ENCODE measurements at places on chromosomes 12 and 14.
A peak's percentile ranks its signal among the peaks of the same experiment; 100 is the strongest.

- no peak for DNase-seq
Measured at GRCh38 chr14:73634011-73634833, 10.6 kb upstream of the DNAL1 start.

GRCh38 chr12:21649034-21649433, 8.6 kb downstream of the LDHB start:
- DNase-seq, result no peak

DNA sequence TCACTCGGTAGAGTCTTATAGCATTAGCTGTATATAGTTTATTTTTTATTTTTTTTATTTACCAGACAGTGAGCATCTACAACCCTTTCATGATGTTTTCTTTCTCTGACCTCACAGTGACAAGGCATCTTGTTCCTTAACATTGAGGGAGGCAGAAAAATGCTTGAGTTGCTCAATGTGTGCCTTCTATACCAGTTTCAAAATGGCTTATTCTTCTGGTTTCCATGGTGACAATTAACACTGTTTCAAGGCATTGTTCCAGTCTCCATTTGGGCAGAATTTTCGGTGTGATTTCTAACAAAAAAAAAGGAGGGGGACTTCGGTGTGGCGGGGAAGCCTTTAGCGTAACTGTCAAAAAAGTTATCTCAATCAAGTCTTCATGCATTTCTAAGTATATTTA, 209.7 kb upstream of the NPAS3 start:
- DNase-seq, result no peak

GRCh38 chr14:22980672-22981089, 1.7 kb downstream of the AJUBA start:
- peak; percentile 88 for DNase-seq

GRCh38 chr14:26531894-26532293, 65.9 kb downstream of the NOVA1 start:
- DNase-seq, result no peak

GRCh38 chr12:26056335-26056734, 68.5 kb downstream of the BHLHE41 start:
- DNase-seq, result peak; percentile 41

- no peak for DNase-seq
Measured at GRCh38 chr12:80810874-80811273, 94.2 kb downstream of the MYF5 start.

DNA sequence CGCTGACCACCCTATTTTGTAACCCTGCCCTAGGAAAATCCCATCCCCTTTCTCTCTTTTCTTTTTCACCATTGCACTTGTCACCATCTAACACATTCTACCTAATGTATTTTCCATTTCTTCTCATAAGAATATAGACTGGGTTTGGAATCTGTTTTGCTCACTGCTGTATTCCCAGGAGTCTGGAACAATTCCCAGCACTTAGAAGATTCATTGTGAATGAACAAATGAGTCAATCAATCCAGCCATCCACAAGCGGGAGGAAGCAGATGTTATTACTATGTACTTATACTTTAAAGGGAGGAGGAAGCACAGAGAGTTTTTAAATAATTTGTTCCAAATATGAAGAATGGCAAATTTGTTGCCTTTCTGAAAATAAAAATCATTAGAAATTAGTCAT, 142.1 kb downstream of the KIF21A start:
- DNase-seq, result no peak

DNA sequence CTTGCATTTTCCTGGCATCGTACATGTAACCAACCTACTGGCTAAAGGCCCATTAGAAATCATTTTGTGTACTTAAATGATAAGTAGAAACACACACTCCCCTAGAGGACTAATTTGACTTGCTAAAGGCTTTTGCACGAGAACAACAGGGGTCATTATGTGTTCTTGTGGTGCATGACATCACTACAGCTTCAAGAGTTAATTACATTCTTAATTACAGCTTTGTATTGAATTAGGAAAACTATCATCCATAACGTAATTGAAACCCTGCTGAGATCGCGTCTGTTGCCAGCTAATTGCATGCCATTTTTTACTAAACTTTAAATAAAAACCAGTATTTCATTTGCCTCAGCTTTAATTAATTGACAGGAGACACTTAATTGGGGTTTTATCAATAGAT, 51.4 kb downstream of the TMEM132C start:
- no peak for DNase-seq

- no peak for DNase-seq
Measured at GRCh38 chr12:92403210-92404175, 257.8 kb upstream of the BTG1 start.

- DNase-seq, result no peak
Measured at GRCh38 chr12:48933664-48934311, 8.5 kb upstream of the FKBP11 start.

DNA sequence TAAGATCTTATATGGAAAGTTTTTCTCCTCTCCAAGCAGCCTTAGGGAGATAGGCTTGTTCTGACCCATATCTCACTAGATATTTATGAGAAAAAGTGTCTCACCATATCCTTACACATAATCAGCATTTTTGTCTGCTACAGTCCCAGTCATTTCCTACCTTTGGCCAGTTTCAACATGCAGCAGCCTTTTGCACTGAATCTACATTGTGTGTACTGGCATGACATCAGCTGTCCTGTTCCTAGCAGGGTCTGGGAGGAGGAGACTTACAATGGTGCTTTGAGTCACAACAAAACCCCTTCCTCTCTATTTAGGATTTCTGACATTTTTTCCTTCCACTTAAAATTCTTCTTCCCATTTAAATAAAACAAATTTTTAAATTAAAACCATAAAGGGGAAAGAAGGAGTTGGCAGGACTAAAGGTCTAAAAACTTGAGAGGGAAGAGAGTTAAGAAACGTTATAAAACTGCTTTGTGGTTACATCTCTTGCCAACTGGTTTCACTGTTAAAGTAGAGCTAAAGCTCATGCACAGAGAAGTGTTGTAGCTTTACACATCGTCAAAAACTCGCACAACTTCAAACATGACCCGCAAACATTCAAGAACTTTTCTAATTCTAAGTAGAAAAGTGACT, 53.3 kb upstream of the CERS5 start:
- peak; percentile 69 for DNase-seq

- DNase-seq, result no peak
Measured at GRCh38 chr14:61644834-61645233, 50.5 kb upstream of the HIF1A start.

- no peak for DNase-seq
Measured at GRCh38 chr12:42448841-42449240, 122.9 kb downstream of the PPHLN1 start.

DNA sequence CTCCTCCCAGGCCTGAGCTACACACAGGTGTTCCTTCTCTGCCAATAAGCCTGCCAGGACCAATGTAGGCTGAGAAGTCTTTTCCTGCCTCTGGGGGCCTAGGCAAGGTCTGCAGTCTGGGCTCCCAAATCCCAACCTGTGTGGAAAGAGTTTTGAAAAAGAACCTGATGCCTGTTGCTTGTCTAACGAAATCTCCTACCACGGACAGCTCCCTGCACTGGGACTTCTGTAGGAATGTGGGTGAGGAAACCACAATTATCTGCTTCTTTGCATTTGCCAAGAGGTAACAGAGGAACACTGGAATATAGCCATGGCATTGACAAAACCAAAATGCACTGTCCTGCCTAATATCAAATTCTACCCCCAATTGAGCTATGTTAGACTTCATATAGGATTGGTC, 877.0 kb upstream of the TMEM132C start:
- peak; percentile 78 for DNase-seq

DNA sequence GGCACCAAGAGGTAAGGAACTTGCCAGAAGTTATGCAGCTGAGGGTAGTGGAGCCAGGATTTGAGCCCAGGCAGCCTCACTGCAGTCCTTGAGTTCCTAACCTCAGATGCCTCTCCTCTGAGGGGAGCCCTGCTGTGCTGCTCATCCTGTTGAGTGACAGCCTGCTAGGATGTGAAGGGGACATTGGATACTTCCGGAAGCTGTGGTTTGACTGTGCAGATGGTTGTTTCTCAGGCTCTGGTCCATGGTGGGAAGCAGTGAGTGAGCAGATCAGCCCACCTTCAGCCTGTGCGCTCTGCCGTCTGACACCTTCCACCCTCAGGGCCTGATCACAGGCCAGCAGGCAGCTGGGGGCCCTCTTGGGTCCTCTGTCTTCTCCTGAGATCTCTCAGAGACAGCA, 253.2 kb downstream of the CACNA1C start:
- no peak for DNase-seq

DNA sequence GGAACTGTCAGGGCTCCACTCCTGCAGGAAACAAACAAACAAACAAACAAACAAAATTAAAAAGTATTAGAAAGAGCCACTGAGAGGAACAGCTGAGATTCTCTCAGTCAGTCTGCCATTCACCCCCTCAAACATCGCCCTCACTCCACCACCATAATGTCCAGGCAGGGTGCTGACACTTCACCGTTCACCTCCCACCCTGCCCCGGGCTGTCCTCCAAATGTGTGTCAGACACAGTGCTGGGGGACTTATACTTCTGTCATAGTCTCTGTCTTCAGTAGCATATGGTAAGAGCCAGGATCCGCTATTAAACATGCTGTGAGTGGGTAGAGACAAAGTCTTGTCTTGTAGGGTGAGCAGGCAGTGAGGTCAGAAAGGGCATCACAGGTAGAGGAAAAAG, 28.3 kb downstream of the KRT18 start:
- DNase-seq, result peak; percentile 29

GRCh38 chr14:73710737-73711136, 3.4 kb downstream of the PNMA1 start:
- DNase-seq, result no peak

DNA sequence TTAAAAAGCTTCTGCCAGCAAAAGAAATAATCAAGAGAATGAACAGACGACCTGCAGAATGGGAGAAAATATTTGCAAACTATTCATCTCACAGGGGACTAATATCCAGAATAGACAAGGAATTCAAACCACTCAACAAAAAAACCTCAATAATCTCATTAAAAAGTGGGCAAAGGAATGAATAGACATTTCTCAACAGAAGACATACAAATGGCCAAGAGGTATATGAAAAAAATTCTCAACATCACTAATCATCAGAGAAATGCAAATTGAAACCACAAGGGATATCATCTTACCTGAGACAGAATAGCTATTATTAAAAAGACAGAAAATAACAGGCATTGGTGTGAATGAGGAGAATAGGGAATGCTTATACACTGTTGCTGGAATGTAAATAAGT, 270.0 kb downstream of the DACT1 start:
- peak; percentile 6 for DNase-seq

- DNase-seq, result no peak
Measured at GRCh38 chr12:76237086-76237701, 111.0 kb downstream of the BBS10 start.

- no peak for DNase-seq
Measured at GRCh38 chr12:32435921-32436705, 36.8 kb downstream of the FGD4 start.

- peak; percentile 95 for DNase-seq
Measured at GRCh38 chr12:108629824-108630476, 3.7 kb downstream of the SELPLG start.

GRCh38 chr12:67452119-67452805, 183.1 kb downstream of the CAND1 start:
- DNase-seq, result no peak

GRCh38 chr14:104293851-104294627, 155.7 kb downstream of the KIF26A start:
- no peak for DNase-seq

GRCh38 chr12:31801872-31802271, 73.1 kb upstream of the AMN1 start:
- DNase-seq, result no peak

GRCh38 chr14:99996951-99997571, 68.2 kb upstream of the EVL start:
- peak; percentile 69 for DNase-seq

DNA sequence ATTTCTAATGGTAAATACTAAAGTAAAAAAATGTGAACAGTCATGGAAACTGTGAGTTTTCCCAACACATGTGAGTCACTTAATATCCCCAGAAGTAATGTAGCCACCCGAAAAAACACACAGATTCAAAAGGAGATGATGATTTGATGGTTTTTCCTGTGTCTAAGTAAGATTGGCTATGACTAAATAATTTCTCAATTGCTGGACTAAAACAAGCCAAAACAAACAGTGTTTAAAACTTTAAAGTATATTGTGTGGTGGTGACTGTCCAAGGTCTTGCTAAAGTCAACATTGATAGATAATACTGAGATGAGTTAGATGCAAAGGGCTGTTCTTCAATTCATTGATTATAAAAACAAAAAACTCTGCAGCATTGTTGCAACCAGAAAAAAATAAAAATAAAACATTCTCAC, 89.6 kb upstream of the SOX5 start:
- no peak for DNase-seq

DNA sequence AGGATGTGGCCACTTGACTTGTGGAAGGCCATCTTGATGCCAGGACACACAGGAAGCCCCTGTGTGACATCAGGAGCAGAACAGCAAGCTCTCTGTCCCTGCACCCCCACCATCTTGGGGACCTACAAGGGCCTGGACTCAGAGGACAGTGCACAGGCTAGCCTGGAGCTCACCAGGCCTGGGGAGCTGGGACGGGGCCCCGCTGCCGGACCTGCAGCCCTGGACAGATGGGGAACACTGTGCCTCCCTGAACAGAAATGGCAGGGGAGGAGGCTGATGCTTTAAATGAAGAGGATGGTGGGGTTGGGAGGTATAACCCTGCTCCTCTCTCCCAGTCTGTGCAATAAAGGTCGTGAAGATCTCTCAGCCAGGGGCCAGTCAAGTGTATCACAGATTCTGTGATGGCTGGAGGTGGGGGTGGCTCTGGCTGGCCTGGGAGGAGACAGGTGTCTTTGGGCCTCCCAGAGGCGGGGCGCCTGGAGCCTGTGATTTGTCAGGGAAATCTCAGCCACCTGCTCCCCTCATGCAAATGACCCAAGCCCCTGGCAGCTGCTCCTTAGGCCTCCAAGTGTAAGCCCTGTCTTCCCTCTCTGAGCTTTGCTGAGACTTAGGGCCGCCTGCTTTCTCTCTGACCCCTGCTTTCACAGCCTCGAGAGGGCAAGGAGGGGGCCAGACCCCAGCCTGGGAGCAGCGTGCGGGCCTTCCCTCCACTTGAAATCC, 1.1 kb upstream of the GNB3 start:
- no peak for DNase-seq

- DNase-seq, result no peak
Measured at GRCh38 chr12:57380300-57380699, 50.5 kb downstream of the R3HDM2 start.

- no peak for DNase-seq
Measured at GRCh38 chr12:97912943-97913342, 450.3 kb downstream of the RMST start.

Data from EL (cell line).